ENCODE measurements at places on chromosomes 12 and 14.

- no peak for DNase-seq
Measured at GRCh38 chr12:105559310-105559709, 228.8 kb downstream of the C12orf75 start.

GRCh38 chr14:42277840-42278239, 671.2 kb downstream of the LRFN5 start:
- no peak for DNase-seq

DNA sequence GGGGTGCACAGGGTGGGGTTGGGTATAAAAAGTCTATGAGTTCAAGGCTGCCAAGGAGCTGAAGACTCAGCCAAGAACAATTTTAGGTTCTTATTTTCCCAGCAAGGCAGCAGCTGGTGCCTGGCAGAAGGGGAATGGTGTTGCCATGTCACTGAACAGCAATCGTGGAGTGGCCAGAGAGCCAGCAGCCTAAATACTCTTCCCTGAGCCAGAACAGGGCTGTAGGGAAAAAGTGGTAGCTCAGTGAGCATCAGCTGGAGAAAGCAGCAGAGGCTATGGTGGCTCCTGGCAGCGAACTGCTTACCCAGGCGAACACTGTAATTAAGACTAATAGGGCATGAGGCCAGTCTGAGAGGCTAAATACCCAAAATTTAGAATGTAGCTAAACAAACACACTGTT, 334.9 kb downstream of the RMST start:
- DNase-seq: no peak

GRCh38 chr12:34186492-34186891, 164.2 kb downstream of the ALG10 start:
- no peak for DNase-seq

DNA sequence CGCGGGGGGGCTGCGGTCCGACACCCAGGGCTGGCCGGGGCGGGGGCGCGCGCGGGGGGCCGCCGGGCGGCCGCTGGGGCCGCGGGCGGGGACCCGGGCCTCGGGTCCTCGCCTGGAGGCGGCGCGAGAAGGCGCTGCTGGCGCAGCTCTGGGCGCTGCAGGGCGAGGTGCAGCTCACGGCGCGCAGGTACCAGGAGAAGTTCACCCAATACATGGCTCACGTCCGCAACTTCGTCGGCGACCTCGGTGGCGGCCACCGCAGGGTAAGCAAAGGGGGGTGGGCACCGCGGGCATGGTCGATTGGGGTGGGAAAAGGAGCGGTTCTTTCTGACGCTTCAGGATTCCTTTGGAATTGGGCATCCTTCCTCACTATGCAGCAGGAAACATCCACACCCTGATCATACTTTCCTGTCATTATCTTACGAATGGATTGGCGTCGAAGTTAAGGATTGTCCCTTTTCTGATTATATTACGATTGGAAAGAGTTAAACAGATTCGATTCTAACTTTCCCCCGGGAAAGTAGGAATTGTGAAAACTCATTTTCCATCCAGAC, 798 bp downstream of the PDZRN4 start:
- DNase-seq: no peak

- peak; percentile 46 for DNase-seq
Measured at GRCh38 chr12:49043856-49044258, 16.7 kb downstream of the KMT2D start.

- no peak for DNase-seq
Measured at GRCh38 chr12:574475-575128, 88.6 kb downstream of the NINJ2 start.

DNA sequence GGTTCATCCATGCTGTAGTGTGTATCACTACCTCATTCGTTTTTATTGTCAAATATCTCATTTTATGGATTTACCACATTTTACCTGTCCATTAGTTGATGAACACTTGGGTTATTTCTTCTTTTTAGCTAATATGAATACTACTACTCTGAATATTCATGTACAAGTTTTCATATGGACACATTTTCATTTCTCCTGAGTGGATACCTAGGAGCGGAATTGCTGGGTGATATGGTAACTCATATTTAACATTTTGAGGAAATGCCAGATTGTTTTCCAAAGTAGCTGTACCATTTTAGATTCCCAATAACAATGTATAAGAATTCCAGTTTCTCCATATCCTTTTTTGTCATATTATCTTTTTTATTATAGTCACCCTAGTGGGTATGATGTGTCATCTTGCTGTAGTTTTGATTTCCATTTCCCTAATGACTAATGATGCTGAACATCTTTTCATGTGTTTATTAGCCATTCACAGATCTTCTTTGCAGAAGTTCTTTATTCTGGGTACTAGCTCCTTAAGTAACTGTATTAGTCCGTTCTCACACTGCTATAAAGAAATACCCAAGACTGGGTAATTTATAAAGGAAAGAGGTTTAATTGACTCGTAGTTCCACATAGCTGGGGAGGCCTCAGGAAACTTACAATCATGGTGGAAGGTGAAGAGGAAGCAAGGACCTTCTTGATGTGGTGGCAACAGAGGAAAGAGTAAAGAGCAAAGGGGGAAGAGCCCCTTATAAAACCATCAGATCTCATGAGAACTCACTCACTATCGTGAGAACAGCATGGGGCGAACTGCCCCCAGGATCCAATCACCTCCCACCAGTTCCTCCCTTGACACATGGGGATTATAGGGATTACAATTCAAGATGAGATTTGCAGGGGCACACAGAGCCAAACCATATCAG, 11.9 kb downstream of the NRDE2 start:
- DNase-seq: no peak

DNA sequence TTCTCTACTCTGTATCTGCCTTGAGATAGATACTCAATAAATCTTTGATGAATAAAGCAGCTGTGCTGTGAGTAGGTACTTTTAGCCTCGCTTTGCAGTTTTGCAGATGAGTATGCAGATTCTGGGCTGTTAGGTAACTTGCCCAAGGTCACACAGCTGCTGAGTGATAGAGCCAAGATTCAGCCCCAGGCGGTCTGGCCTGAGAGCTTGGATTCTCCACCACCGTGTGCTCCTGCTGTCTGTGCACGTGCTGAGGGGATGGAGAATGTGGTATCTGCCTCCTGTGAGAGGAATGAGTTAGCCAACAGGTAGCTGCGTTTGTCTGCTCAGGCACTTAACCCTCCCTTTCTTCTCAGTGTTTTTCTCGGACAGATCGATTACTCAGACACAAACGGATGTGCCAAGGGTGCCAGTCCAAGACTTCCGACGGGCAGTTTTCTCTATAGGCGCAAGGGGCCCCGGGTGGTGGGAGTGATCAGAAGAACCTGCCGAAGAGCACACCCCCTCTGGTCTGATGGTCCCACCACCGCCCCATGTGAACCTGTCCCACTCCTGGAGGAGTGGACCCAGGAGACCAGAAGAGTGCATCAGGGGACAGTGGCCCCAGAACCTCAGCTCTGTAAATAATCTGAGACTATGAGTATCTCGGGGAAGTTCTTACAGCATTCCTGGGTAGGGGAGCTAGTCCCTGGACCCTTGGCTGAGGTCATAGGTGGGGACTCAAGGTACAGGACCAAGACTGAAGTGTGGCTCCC, 6.6 kb upstream of the CSAD start:
- DNase-seq: no peak

- DNase-seq: no peak
Measured at GRCh38 chr14:51996148-51996746, 6.9 kb downstream of the RTRAF start.

DNA sequence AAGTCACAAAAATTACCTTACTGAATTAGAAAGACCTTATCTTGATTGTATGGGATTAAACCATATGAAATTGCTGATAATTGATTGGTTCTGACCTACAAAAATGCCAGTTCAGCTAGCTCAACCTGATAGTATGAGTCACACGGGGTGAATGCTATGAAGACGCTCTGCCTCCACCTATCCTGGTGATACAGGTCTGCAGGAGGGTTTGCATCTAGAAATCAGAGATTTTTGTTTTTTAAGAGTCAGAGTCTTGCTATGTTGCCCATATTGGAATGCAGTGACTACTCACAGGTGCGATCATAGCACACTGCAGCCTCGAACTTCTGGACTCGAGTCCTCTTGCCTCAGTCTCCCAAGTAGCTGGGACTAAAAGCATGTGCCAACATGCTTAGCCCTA, 120.4 kb downstream of the HMGA2 start:
- DNase-seq: no peak

GRCh38 chr14:85366226-85366625, 163.7 kb upstream of the FLRT2 start:
- DNase-seq: no peak

DNA sequence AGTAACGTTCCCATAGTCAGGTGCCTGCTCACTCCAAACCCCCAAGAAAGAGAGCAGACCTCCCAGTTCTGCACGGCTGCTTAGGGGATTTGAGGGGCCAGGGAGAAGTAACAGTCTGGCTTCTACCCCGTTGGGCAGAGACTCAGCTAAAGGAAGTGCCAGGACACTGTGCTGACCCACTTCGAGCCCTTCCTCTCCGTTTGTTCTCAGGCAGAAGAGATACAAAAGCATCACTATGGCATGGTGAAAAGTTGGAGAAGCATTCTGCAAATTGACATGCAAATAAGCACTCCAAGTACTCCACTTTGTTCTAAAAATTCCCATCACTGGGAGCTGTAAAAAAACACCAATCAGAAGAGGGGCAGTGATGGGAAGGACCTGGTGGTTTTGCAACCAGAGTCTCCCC, 239.1 kb downstream of the EGLN3 start:
- DNase-seq: no peak

GRCh38 chr14:60777856-60778578, 43.5 kb downstream of the MNAT1 start:
- no peak for DNase-seq

GRCh38 chr14:21320913-21321312, 41.0 kb downstream of the RPGRIP1 start:
- no peak for DNase-seq

DNA sequence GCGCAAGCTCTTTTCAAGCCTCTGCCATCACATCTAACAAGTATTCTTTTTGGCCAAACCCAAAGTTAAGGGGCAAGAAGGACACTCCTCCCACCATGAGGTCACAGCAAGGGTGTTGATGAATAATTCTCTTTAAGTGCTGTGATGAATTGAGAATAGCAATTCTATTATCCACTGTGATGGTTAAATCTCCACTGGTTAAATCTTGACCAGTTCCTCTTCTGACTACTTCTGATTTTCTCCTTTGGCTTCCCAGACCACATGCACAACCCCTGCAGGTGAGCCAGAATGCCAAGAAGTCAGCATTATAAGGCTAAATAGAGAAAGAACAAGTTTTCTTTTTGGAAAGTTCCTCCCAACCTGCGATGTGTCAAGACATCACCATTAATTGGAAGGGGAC, 90.6 kb upstream of the BCL2L14 start:
- no peak for DNase-seq

- DNase-seq: no peak
Measured at GRCh38 chr12:53073881-53074280, 5.3 kb downstream of the SPRYD3 start.

DNA sequence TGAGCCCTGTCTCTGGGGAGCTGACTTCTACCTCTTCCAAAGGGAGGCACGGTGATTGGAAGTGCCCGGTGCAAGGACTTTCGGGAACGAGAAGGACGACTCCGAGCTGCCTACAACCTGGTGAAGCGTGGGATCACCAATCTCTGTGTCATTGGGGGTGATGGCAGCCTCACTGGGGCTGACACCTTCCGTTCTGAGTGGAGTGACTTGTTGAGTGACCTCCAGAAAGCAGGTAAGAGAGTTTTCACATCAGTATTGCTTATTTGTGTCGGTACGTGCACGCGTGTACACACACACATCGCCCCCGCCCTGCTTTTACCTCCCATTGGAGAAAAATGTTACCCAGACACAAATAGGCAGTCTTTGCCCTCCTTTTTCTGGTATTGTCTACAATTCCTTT, 13.7 kb downstream of the PFKM start:
- DNase-seq: no peak

GRCh38 chr12:18868717-18869116, 130.8 kb downstream of the CAPZA3 start:
- no peak for DNase-seq

GRCh38 chr12:53191885-53192530, 11.3 kb upstream of the CSAD start:
- no peak for DNase-seq

- DNase-seq: no peak
Measured at GRCh38 chr12:25578411-25579143, 25.5 kb upstream of the LMNTD1 start.

GRCh38 chr14:53011053-53011462, 60.2 kb upstream of the FERMT2 start:
- DNase-seq: no peak

DNA sequence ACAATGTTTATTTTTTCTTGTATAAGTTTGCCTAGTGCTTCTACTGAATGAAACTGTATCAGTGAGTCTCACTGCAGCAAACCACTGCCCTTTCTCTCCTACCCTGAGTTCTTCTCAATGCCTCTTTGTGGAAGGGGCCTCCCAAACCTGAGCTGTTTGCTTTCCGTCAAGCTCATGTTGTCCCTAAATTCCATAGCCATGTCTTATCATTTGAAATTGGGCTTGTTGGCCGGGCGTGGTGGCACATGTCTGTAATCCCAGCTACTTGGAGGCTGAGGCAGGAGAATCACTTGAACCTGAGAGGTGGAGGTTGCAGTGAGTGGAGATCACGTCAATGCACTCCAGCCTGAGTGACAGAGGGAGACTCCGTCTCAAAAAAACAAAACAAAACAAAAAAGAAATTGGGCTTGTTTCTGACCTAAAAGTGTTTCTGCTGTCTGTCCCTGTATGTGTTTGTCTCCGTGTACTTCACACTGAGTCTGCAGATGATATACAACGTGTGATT, 1.8 kb upstream of the CSRP2 start:
- no peak for DNase-seq

GRCh38 chr14:23094666-23095195, at the start of gene ACIN1:
Gene ACIN1, minus strand, starts transcription at chr14:23095136. Its CDS starts 24 bp downstream, at chr14:23095112.
- DNase-seq: no peak

GRCh38 chr12:127712561-127712960, 554.4 kb upstream of the TMEM132C start:
- DNase-seq: no peak

- DNase-seq: no peak
Measured at GRCh38 chr12:32273063-32273522, 126.3 kb upstream of the FGD4 start.

- DNase-seq: no peak
Measured at GRCh38 chr12:104183443-104183842, 32.1 kb upstream of the TXNRD1 start.
